Body of pancreas (tissue), 4 donors: ENCODE measurements at places on chromosomes 6 and 20. TPM values are rescaled to one million over a fixed set of nuclear protein-coding genes. Genes with fewer than 3 reads are reported as not detected.

- no peak for DNase-seq
- no peaks in the 10 kb centered on the region for H3K36me3 ChIP-seq
- no peak overlapping the region for H3K4me3 ChIP-seq
- H3K4me1 ChIP-seq: no peaks in the 10 kb centered on the region
Observed at GRCh38 chr6:135215563-135215962, 34.5 kb downstream of the MYB start.

WFDC10B gene
- not detected for total RNA-seq

APOM gene
- total RNA-seq: not detected

GRCh38 chr6:68043122-68043398, 592.0 kb upstream of the ADGRB3 start:
- no peak for DNase-seq
- no peaks in the 10 kb centered on the region for H3K4me1 ChIP-seq
- H3K27me3 ChIP-seq: no peaks in the 10 kb centered on the region
- no peak overlapping the region for H3K27ac ChIP-seq
- no peaks in the 10 kb centered on the region for H3K36me3 ChIP-seq
- no peak overlapping the region for H3K4me3 ChIP-seq

CDK19 gene
- total RNA-seq: 4.0 TPM

COX4I2 gene
- not detected for total RNA-seq

DNA sequence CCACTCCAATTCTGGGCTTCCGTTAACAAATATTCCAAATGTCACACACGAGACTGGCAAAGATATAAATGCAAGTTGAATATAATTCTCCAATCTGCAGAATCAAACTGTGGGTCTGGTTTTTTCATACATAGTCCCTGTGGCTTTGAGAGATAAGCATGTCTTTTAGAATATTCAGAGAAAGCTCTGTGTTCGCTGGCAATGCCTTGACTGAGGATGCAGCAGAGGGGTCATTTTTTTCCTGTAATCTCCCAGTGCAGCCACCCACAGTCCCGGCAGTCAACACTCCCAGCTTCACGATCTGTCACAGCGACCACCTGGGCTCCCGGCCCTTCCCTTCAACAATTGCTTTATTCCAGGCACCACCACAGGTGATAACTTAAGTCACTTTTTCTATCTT, 30.5 kb downstream of the MUC22 start:
- H3K27ac ChIP-seq: peak overlapping the region; percentile 84
- H3K36me3 ChIP-seq: no peaks in the 10 kb centered on the region
- no peaks in the 10 kb centered on the region for H3K27me3 ChIP-seq

- no peak overlapping the region for H3K4me3 ChIP-seq
- no peak overlapping the region for H3K27ac ChIP-seq
- peaks cover 51% of the 10 kb centered on the region for H3K27me3 ChIP-seq
- no peaks in the 10 kb centered on the region for H3K36me3 ChIP-seq
- DNase-seq: no peak
Observed at GRCh38 chr6:27679964-27680694, 207.2 kb upstream of the ZNF184 start.

DNA sequence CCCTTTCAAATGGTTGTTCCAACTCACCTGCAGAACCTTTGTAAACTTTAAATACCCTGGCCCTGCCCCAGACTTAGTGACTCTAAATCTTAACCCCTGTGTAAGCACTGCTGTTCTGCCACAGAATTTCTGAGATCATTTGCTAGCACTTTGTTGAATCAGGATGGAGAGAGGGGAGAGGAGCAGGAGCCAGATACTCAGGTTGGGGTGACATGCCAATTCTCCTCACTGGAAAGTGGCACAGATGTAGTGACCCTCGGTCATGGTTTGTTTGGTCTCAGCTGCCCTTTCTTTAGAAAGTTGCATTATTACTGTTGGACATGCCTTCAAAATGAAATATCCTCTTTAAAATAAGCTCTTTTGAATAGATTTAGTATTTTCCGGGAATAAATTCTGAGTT, 168.0 kb downstream of the ZFAND3 start:
- H3K36me3 ChIP-seq: no peaks in the 10 kb centered on the region
- DNase-seq: no peak
- H3K27ac ChIP-seq: no peak overlapping the region
- H3K4me1 ChIP-seq: peaks cover 40% of the 10 kb centered on the region

GRCh38 chr6:149169761-149170511, 147.6 kb upstream of the TAB2 start:
- no peaks in the 10 kb centered on the region for H3K4me1 ChIP-seq
- no peaks in the 10 kb centered on the region for H3K27me3 ChIP-seq
- DNase-seq: no peak
- no peak overlapping the region for H3K27ac ChIP-seq
- H3K4me3 ChIP-seq: no peak overlapping the region

ABHD16A gene
- total RNA-seq: 38.1 TPM

- H3K36me3 ChIP-seq: no peaks in the 10 kb centered on the region
- H3K4me1 ChIP-seq: no peaks in the 10 kb centered on the region
- H3K4me3 ChIP-seq: no peak overlapping the region
- no peak for DNase-seq
- no peaks in the 10 kb centered on the region for H3K27me3 ChIP-seq
- H3K27ac ChIP-seq: no peak overlapping the region
Observed at GRCh38 chr6:125046107-125046925, 84.1 kb downstream of the RNF217 start.

DNA sequence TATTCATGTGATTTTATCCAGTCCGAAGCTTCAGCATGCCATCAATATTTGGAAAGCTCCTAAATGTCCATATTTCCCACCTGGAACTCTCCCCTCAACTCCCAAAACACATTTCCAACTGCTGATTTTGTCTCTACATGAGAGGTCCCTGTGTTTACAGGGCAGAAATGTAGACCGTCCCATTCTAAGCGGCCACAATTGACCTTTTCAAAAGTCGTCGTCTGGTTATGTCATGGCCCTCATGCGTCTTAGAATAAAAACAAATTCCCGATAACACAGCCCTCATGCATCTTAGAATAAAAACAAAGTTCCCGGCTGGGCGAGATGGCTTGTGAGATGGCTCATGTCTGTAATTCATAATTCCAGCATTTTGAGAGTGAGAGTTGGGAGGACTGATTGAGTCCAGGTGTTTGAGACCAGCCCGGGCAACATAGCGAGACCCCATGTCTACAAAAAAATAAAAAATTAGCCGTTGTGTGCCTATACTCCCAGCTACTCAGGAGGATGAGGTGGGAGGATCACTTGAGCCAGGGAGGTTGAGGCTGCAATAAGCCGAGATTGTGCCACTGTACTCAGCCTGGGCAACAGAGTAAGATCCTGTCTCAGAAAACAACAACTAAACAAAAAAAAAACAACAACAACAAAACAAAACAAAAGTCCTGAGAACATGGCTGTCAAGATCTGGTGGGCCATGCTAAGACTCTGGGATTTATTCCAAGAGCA, 6.4 kb upstream of the ZNF217 start:
- H3K27me3 ChIP-seq: no peaks in the 10 kb centered on the region
- H3K4me1 ChIP-seq: peaks cover 18% of the 10 kb centered on the region
- no peaks in the 10 kb centered on the region for H3K36me3 ChIP-seq

ITPA gene
- total RNA-seq: 31.4 TPM

- H3K27ac ChIP-seq: no peak overlapping the region
- H3K4me1 ChIP-seq: no peaks in the 10 kb centered on the region
- H3K4me3 ChIP-seq: no peak overlapping the region
Observed at GRCh38 chr20:36273414-36274180, 32.5 kb upstream of the DLGAP4 start.

GRCh38 chr6:31969712-31970603, 2.0 kb downstream of the DXO start:
- no peak for DNase-seq
- peaks cover 30% of the 10 kb centered on the region for H3K4me1 ChIP-seq
- H3K36me3 ChIP-seq: no peaks in the 10 kb centered on the region
- peak overlapping the region; percentile 95 for H3K27ac ChIP-seq

GRCh38 chr20:40781327-40782042, 92.4 kb upstream of the MAFB start:
- no peaks in the 10 kb centered on the region for H3K27me3 ChIP-seq
- DNase-seq: no peak
- H3K4me1 ChIP-seq: no peaks in the 10 kb centered on the region
- no peak overlapping the region for H3K27ac ChIP-seq

GRCh38 chr20:41177636-41178035, 40.3 kb downstream of the PLCG1 start:
- H3K4me3 ChIP-seq: no peak overlapping the region
- no peak for DNase-seq
- peaks cover 4% of the 10 kb centered on the region for H3K4me1 ChIP-seq
- no peaks in the 10 kb centered on the region for H3K27me3 ChIP-seq
- peaks cover 2% of the 10 kb centered on the region for H3K36me3 ChIP-seq

PTPRA gene
- total RNA-seq: 22.3 TPM

PACRG gene
- total RNA-seq: 10.9 TPM

SRSF12 gene
- 0.99 TPM for total RNA-seq

ADGB gene
- total RNA-seq: not detected

- H3K4me1 ChIP-seq: peaks cover 6% of the 10 kb centered on the region
- H3K36me3 ChIP-seq: no peaks in the 10 kb centered on the region
- H3K4me3 ChIP-seq: no peak overlapping the region
- H3K27ac ChIP-seq: no peak overlapping the region
Observed at GRCh38 chr6:314377-314776, 22.1 kb downstream of the DUSP22 start.

GRCh38 chr20:32152421-32153155, 43.1 kb downstream of the TM9SF4 start:
- peaks cover 13% of the 10 kb centered on the region for H3K4me1 ChIP-seq
- H3K36me3 ChIP-seq: peaks cover 17% of the 10 kb centered on the region
- no peak overlapping the region for H3K27ac ChIP-seq
- no peaks in the 10 kb centered on the region for H3K27me3 ChIP-seq
- no peak for DNase-seq
- H3K4me3 ChIP-seq: no peak overlapping the region

PRKN gene
- 6.7 TPM for total RNA-seq

DNA sequence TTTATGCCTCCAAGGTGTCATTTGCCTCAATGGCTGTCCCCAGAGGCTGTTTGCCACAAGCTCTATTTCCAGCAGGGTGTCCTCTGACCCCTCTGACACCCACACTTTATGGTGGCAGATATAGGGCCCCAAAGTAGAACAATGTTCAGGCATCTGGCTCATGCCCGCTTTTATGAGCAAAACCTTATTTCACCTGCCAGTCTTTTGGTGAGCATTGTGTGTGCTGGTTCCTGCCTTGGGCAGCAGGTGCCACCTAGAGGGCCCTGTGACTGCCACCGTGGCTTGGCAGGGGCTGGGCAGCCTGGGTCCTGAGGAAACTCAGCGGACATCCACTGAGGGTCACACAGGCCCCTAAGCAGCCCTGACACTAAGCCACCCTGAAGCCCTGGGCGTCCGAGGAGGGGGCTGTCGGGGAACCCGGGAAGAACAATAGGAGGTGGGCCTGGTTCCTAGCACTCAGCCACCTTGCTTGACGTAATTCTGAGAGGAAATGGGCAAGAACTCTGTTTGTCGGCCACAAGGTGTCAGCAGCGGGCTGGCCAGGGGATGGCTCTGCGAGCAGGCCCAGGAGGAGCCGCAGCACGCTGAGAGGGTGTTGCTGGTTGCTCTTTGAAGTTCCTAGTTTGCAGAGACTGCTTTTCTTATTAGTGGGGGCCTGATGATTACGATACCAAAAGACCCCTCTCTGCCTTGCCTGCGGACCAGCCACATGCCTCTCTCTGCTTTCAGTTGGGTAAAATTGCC, 148.9 kb downstream of the SCML4 start:
- H3K4me3 ChIP-seq: no peak overlapping the region
- H3K27ac ChIP-seq: peak overlapping the region; percentile 75
- H3K36me3 ChIP-seq: no peaks in the 10 kb centered on the region
- H3K4me1 ChIP-seq: peaks cover 3% of the 10 kb centered on the region
- H3K27me3 ChIP-seq: no peaks in the 10 kb centered on the region

DNA sequence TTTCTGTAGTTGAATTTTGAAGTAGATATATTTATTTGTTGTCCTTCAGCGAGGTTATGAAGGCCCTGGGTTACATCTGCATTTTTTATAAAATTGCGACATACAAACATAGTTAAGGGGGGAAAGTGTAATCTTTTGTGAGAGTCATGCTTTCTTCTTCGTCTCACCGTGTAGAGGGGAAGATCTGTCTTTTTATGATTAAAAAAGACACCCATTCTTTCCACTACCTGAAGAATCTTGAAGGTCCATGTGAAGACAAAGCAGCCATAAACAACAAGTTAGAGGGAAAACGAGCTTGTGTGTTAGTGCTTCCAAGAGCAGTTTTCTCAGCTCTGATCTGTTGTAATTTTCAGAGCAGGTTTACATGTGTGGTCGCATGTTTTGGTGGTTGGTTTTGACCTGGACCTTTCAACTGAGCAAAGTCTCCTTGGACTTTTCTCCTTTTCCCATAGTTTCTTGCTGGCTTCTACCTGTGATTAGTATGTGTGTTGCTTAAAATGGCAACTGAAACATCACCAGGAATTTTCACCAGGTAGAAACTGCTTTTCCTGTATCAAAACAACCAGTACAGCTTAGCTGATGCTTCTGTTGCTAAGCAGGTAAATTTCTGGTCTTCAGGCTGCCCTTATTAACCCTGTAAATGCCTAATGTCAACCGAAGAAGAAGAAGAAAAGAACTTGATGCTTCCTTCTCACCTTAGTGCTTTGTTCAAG, 37.3 kb downstream of the RREB1 start:
- no peaks in the 10 kb centered on the region for H3K36me3 ChIP-seq
- no peaks in the 10 kb centered on the region for H3K27me3 ChIP-seq
- H3K4me3 ChIP-seq: no peak overlapping the region
- H3K4me1 ChIP-seq: peaks cover 90% of the 10 kb centered on the region
- peak overlapping the region; percentile 99 for H3K27ac ChIP-seq
- no peak for DNase-seq

GRCh38 chr6:14674458-14674857, 556.9 kb downstream of the CD83 start:
- no peaks in the 10 kb centered on the region for H3K4me1 ChIP-seq
- no peak overlapping the region for H3K27ac ChIP-seq
- H3K4me3 ChIP-seq: no peak overlapping the region
- DNase-seq: no peak
- H3K36me3 ChIP-seq: no peaks in the 10 kb centered on the region

RPS6KA2 gene
- total RNA-seq: 53.7 TPM

- no peaks in the 10 kb centered on the region for H3K27me3 ChIP-seq
- DNase-seq: no peak
- no peak overlapping the region for H3K27ac ChIP-seq
- no peaks in the 10 kb centered on the region for H3K4me1 ChIP-seq
- H3K4me3 ChIP-seq: no peak overlapping the region
Observed at GRCh38 chr6:137823826-137824555, 43.1 kb upstream of the TNFAIP3 start.

DNA sequence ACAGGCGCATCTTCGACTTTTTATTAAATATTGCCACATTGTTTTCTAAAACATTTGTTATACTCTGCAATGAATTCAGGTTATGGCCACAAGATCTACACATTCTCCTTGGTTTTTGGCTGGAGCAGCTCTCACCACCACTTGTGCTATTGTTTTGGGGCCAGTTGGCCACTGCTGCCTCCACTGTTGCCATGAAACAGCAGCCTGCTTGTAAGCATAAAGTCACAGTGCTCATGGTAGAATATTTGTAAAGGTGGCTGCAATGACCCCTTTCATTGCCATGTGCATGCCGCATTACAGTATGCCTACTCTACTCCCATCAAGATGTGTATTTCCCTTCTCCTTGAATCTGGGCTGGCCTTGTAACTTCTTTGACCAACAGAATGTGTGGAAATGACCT, 141.4 kb downstream of the SCML4 start:
- no peaks in the 10 kb centered on the region for H3K27me3 ChIP-seq
- no peaks in the 10 kb centered on the region for H3K36me3 ChIP-seq
- H3K27ac ChIP-seq: no peak overlapping the region
- no peaks in the 10 kb centered on the region for H3K4me1 ChIP-seq
- DNase-seq: no peak
